BE2C (cell line): ENCODE measurements at places on chromosomes 6 and 20.

DNA sequence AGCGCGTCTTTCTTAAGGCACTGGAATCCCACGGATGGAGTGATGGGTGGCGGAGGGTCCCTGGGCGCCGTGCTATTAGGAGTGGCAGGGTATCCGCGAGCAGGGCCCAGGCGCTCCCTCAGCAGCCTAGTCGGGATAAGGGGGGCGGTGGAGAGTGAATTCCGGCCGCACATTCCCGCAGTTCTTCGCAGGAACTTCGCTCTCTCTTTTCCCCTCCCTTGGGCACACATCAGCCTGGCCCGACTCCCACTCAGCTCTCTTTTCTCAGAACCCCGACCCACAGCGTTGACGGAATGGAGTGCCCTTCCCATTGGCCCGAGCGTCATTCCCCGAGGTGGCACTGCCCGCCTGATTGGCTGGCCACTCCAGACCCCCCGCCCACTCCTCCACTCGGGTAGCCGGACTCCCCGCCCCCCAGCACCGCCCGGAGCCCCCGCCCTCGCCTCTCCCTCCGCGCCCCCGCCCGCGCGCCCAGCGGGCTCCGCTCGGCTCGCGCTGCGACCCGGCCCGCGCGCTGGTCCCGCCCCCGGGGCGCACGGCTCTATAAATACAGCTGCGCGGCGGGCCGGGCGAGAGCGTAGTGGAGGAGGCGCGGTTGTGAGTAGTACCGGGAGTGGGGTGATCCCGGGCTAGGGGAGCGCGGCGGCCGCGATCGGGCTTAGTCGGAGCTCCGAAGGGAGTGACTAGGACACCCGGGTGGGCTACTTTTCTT is at the start of gene ID4:
Gene ID4, plus strand, starts transcription at position 572 of the 712 bp plus-strand sequence. CDS start 385 bp downstream, outside the sequence.
- peak; percentile 96 for DNase-seq

- DNase-seq, result no peak
Observed at GRCh38 chr6:150129616-150130505, 13.0 kb upstream of the PPP1R14C start.

GRCh38 chr6:34386316-34387137 is 5.9 kb downstream of the NUDT3 start:
- DNase-seq, result no peak

GRCh38 chr6:150334790-150335783 is 33.7 kb upstream of the IYD start:
- peak; percentile 29 for DNase-seq

DNA sequence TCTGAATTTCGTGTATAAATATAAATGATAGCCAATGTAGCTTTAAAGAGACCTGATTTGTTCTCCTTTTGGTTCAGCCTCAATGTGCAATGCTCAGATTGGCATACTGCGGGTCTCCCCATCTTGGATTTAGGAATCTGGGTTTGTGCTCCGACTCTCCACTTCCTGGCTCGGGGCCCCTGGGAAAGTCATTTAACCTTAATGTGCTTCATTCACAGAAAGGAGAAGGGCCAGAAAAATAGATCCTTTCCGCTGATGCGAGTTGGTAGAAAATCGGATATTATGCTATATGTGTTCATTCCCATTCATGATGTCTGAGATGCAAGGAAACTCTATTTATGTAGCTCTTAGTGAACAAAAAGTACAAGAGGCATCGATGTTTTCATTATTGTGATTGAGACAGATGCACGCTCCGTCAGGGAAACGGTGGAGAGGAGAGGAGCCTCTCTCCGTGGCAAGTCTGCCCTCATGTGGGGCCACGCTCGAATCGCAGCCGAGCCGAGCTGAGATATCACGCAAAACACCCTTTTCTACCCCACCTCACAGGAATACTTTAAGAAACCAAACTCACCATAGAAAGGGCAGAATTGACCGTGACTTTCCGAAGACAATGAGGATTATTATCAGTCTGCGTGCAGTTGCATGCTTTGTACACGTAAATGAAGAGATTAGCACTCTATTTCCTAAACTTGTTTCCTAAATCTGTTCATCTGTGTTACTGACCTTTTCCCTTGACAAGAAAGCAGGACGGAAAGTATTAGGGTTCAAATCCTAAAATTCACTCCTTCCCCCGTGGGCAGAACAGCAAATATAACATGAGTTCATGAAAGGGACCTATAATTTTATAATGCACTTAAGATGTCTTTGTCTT is 136.6 kb downstream of the COL9A1 start:
- peak; percentile 78 for DNase-seq

- DNase-seq, result no peak
Observed at GRCh38 chr6:67608099-67608749, 1026.9 kb upstream of the ADGRB3 start.

- no peak for DNase-seq
Observed at GRCh38 chr6:24919056-24919892, 16.5 kb downstream of the RIPOR2 start.

DNA sequence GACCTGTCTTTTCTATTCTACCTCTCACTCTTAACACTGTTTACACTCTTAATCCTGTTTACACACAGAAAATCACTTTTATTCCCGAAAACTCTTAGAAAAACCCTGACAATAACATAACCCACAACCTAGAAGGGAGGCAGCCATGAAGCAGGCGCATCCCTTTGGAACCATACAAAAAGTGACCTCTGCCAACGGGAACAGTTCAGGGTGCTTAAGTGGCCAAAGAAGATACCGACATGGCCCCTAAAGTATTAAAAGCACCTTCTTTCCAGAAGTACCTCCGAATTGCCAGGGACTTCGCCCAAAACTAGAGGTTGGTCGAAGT is 490 bp downstream of the MMUT start:
- no peak for DNase-seq

DNA sequence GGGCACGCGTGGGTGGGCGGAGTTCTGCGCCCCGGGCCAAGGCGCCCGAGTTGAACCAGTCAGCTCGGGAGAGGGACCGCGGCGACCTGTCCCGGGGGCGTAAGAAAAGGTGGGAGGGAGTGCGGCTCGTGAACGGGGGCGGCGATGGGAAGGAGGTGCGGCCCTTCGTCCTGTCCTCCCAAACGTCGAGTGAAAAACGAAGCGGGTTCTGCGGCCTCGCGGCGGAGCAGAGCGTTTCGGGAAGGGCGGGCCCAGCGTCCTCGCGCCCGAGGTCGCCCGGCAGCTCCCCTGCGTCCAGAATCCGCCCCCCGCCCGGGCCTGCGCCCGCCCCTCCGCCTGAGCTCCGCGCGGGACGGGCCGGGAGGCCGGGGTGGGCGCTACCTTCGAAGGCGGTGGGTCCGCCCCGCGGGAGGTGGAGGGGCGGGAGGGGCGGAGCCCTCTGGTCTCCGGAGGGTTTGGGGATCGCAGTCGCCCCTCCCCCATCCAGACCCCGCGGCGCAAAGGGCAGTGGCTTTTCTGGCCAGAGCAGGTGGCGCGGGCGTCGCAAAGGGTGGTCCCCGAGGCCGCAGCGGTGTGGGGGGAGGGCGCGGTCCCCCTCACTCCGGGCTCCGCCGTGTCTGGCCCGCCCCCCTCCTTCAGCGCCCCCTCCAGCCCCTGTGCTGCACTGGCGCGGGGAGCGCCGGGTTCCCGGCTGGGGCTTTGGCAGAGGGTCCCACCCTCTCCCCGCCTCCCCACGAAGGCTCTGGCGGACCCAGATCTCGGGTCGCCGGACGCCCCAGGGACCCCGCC is 838 bp downstream of the STMN3 start:
- DNase-seq, result peak; percentile 85

DNA sequence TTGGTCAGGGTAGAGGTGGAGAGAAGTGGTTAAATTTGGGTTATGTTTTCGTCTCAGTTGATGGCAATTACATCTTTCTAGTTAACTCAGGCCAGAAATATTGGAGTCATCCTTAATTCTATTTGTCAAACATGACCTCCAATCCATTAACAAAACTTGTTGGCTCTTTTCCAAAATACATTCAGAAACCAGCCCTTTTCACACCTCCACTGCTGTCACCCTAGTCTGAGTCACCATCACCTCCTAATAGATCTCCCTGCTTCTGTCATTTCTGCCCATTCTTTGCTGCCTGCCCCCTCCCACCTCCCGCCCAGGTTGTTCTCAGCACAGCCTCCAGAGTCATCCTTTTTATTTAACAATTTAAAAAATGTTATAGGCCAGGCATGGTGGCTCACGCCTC is 3.0 kb upstream of the ABCF1 start:
- no peak for DNase-seq

DNA sequence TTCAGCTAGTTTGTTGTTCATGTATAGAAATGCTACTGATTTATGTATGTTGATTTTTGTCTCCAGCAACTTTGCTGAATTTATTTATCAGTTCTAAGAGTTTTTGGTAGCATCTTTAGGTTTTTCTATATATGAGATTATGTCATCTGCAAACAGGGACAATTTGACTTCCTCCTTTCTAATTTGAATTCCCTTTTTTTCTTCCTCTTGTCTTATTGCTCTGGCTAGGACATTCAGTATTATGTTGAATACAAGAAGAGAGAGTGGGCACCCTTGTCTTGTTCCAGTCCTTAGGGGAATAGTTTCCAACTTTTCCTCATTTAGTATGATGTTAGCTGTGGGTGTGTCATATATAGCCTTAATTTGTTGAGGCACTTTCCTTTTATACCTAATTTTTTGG is 58.2 kb downstream of the CDH26 start:
- no peak for DNase-seq

GRCh38 chr6:37095997-37096396 is 74.0 kb upstream of the PIM1 start:
- no peak for DNase-seq

DNA sequence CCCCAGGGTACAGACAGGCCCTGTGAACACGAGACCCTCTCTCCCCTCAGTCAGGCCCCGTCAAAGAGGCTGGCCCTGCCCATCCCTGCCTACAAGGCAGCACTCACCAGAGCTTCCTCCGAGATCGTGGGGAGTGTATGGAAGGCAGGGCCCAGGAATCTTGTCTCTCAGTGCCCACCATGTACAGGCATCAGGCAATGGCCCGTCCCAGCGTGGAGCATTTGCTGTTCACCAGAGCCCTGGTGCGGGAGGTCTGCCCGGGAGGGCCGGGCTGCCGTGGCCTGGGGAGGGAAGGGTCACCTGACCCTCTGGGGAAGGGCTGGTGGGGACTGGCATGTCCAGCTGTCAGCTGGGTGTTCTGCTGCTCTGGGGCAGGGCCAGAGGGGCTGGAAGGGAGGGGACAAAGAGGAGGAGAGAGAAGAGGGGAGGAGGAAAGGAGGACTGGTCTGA is at the start of gene IP6K3:
Gene IP6K3, minus strand, starts transcription at position 255 of the 450 bp plus-strand sequence. CDS start 11,429 bp downstream, outside the sequence.
- no peak for DNase-seq

GRCh38 chr6:157667211-157668008 is 155.6 kb upstream of the SNX9 start:
- DNase-seq, result peak; percentile 53

DNA sequence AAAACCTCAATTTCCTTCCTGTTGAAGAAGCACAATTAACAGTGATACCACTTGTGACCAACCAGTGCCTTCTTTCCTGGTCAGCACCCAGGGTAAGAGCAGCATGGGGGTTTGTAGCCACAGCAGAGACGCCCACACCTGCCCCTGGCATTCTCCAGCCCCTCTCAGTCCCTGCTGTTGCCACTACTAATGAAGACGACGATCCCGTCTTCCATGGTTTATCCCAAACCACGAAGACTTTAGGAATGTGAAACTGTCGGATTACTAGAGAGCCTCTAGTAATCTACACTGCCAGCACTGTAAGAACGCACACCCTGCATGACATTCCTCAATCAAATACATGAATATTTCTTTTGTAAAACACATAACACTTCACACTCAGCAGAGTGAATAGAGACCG is 60.0 kb downstream of the GINS1 start:
- DNase-seq, result no peak

- no peak for DNase-seq
Observed at GRCh38 chr6:38306931-38307330, 332.8 kb downstream of the BTBD9 start.

GRCh38 chr6:9161731-9162130 is 726.4 kb upstream of the SLC35B3 start:
- no peak for DNase-seq

DNA sequence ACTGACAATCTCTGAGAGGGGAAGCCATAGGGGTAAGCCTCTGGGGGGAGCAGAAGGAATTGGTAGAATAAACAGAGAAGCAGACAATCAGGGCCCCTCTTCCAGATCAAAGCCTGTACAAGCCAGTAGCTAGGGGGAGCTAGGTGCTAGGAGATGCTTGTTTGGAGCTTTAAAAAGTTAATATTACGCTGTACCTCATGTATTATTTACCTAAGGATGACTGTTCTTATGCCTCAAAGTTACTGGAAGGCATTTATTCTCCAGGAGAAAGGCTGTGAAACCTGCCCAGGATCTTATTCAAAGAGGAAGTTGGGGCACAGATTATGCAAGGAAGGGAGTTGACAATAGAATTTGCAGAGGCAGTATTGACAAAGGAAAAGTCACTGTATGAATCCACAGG is 111.8 kb upstream of the SLC35F1 start:
- no peak for DNase-seq

DNA sequence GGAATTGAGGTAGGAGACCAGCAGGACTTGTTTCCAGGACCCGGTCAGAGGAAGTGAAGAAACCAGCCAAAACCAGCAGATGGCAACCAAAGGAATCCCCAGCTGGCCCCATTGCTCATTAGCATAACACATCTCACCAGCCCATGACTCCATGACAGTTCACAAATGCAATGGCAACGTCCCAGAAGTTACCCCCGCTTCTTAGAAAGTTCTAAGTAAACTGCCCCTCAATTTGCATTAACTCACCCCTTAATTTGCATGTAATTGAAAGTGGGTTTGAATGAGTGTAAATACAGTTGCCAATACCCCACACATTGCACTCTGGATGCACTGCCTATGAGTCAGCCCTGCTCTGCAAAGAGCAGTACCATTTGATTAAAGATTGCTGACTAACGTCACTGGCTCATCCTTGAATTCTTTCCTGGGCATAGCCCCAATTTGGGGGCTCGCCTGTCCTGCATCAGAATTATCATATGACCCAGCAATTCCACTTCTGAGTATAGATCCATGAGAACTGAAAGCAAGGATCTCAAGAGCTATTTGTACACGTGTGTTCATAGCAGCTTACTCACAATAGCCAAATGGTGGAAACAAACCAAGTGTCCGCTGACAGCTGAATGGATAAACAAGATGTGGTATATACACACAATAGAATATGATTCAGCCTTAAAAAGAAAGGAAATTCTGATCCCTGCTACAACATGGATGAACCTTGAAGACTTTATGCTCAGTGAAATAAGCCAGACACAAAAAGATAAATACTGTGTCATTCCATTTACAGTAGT is 36.4 kb downstream of the MYLK4 start:
- DNase-seq, result no peak

DNA sequence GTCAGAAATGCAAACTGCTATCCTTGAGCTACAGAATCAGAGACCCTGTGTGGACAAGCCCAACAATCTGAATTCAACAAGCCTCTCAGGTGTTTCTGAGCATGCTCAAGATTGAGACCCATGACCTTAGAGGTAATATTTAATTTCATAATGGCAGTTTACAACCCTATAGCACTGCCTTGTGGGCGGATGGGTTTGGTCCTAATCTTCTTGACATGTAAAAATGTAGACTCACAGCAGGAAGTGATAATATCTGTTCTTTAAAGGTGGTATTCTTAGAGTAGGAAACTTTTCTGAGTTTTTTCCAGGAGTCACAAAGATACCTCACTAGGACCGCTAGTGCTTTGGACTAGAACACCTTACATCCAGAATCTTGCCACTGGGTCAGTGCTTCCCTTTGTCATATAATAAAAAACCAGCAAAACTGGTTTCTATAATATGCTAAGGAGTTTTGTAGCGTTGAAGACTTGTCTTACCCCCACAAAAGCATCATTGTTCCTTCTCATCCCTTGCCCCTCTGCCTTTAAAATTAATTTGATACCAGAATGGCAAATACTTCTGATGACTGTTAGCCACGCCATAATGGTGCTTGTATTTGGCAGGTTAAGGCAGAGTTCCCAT is 52.6 kb downstream of the E2F3 start:
- DNase-seq, result no peak

- DNase-seq, result no peak
Observed at GRCh38 chr6:44011350-44011920, 115.8 kb downstream of the MRPL14 start.

GRCh38 chr20:23200914-23201313 is 114.8 kb upstream of the CD93 start:
- no peak for DNase-seq
